HepG2 (cell line): ENCODE measurements at places on chromosomes 5 and 9.

DNA sequence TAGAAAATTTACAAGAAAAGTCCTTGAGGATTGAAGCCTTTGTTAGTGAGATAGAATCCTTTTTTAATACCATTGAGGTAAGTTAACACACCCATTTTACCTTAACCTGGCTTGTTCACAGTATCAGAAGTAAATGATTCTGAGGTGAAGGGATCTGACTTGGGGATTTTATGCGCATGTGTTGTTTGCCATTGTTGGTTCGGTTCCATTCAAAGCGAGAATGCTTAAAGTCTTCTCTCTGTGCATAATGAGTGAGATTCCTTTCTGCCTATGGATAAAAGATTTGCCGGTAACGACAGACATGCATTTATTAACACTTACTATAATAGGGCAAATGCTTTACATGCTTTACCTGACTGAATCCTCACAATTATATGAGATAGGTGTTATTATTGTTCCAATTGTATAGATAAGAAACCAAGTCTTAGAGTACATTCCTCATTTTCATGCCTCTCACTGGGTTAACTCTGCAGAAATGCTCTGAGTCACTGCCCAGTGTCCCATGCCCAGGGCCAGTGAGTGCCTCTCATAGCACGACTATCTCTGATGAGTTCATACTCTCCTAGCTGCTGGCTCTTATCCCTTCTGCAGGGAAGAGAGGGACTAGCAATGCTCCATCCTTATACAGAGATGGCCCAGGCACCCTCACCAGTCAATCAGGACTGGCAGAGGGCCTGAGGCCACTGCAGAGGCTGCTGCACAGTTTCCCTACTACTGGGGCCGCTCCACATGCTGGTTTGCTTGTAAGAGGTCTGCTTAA lies 54.4 kb downstream of the CMYA5 start:
- DNase-seq, result no peak

DNA sequence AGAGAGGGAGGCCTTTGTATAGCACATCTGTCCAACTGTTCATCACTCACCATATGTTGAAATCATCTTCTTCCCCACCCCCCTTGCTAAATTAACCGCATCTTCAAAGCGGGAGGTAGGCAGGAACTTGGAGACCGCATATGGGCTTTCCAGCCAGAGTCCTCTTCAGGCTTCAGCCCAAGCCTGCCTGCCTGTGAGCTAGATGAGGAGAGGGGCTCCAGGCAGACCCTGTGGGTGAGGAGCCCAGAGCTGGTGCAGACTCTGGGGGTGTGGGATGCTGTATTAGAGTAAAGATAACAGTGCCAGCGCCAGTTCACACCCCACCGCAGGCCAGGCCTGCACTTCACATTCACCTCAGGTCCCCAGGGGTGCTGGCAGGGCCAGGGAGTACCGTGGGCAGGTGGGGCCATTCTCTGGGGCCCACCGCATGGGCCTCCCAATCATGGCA lies 16.2 kb downstream of the PRRC2B start:
- DNase-seq, result no peak

GRCh38 chr5:7634837-7635236 lies 216.1 kb downstream of the CFAP90 start:
- no peak for DNase-seq

- no peak for DNase-seq
Measured at GRCh38 chr5:135156337-135156714, 122.3 kb upstream of the PITX1 start.

GRCh38 chr5:149870697-149871096 lies 73.9 kb downstream of the PDE6A start:
- DNase-seq, result no peak
